G401 (cell line): ENCODE measurements at places on chromosomes 6 and 20.

DNA sequence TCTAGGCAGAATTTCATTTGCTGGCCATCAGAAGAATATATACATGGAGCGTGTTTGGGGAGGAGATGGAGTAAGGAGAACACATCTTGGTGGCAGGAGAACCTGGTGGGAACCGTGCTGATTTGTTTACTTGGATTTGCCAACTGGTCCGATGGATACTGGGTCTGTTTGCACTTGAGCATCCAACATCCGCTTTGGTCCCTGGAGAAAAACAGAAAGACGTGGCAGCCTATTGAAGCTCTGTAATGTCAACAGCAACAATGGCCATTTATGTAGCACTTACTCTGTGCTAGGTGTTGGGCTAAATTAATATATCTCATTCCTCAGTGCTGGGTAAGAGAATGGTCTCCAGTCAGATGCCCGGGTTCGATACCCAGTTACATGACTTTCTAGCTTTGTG, 125.6 kb downstream of the BCAS1 start:
- no peak for DNase-seq

DNA sequence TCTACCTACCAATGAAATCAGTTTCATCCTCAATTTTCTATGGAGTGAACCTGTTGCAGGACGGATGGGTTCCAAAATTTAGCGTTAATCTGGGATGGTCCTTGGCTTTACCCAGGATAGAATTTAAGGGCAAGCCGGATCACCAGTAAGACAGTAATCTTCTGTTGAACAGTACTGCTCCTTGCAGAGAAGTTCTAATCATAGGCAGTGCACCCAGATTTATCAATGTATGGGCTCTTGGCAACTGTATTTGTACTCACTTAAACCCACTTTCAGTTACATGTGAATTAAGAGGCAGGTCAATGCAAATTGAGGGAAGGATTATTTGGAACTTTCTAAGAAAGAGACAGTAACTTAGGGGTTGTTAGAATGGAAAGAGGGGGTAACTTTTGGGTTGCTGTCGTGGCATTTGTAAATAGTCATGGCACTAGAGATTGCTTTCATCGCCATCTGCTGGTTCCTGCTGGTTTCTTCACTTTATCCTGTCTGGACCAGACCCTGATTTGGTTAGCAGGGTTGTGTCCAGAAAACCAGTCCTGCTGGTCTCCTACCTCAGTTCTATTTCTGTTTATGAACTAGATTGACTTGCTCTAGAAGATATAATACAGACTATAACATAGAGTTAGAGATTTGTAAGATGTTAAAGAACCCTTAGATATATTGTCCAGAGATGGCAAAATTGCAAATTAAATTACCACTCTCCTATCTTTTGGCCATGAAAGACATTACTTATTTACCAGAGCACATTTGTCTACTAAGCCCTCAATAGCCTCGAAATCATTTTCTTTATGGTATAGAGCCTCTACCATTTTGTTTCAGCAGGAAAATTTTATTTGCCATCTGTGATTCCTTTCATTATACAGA, 646.3 kb downstream of the UTRN start:
- DNase-seq: no peak

DNA sequence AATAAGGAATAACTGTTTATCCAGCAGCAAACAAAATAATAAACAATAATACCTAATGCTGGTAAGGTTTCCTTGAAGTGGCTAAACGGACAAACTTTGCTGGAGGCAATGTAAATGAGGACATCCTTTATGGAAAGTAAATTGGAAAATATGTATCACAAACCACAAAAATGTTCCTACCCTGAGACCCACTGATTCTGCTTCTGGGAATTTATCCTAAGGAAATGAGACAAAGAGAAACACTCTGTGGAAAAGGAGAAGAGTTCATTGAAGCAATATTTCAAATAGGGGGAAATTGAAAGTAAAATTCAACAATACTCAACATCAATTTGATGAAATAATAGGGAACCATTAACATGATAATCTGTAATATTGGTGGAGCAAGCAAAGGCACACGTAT, 37.9 kb downstream of the MAFB start:
- no peak for DNase-seq

DNA sequence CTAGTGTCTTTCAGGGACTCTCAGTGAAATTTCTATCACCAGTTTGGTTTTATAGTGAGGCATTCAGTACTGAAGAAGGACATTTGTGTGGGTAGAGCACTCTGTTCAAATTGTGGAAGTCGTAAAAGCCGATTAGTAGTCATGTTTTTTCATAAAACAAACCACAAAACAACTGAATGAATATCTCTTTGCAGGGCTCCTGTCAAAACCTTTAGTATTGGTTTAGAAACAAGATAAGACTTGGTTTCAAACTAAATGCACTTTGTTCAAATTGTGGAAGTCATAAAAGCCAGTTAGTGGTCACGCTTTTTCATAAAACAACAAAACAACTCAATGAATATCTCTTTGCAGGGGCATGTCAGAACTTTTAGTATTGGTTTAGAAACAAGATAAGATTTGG, 23.8 kb downstream of the ADGRF4 start:
- DNase-seq: no peak

- no peak for DNase-seq
These were observed 51.7 kb downstream of the COL11A2 start for GRCh38 chr6:33140556-33140955.

GRCh38 chr6:111985202-111985731, 68.6 kb upstream of the CCN6 start:
- DNase-seq: no peak

GRCh38 chr20:38134427-38135270, 30.4 kb downstream of the TGM2 start:
- no peak for DNase-seq

DNA sequence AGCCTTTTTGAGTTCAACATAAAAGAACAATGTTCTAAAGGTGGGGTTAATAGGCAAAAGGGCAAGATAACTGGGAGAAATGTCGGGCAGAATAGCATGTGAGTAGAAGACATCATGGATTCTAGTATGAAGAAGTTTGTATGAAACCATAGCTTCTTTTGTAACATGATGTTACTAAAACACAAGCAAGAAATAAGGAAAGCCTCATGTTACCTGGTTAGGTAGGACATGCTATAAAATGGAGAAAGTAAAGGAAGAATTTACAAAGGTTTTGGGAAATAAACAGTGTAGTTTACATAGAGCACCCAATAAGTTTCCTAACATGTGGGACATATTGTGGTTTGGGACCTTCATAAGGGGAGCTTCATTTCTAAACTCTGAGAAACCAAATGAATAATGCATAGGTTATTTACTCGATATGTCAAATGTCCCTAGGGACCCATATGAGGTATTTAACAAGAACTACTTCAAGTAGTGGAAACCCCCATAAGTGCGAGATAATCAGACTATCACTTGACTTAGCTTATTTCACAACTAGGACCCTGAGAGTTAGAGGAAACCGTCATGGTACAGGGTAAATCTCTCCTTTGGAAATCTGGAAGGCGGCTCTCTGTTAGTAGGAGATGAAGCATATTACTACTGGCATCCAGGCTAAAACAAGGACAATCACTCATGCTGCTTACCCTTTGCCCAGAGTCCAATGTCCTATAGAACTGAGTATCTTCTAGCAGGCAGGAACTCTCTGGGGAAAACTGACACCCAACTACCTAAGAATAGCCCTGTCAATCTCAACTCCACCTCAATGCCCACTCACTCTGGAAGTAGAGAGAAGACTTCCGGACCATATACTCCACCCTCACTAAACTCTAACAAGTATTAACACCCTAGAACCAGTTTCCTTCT, 57.5 kb downstream of the ILRUN start:
- DNase-seq: no peak

DNA sequence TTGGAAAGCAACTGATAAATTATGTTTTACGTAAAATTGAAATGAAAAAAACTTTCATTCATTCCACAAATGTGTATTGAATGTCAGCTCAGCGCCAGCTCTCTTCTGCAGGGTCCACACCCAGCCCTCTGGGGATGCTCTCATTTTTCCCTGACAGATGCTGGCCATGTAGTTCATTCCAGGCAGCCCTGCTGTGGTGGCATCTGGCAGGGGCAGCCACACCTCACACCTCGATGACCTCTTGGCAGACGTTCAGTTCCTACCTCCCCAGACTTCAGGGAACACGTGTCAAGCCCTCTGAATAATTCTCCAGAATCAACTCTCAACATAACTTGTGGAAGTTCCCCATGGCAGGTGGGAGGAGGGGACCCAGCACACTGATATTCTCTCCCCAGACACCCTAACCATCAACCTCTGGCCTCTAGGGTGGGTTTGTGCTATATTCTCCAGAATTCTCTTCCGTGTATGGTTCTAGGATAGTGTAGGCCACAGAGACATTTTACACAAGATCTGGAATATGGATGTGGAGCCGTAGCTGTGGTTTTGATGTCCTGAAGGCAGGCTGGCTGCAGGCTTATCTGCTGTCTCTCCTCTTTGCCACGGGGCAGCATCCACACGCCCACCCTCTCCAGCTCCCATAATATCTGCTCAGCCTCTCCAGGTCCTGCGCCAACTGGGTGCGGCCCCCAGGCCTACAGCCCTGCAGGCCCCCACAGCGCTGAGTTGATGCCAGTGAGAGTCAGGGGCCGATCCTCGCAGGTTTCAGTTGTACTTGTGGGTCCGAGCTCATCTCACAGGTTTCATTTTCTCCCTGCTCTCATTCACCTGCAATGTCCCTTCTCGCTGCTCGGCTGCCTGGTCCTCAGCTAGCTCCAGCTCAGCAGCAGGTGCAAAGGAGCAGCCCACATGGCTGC, 175.8 kb upstream of the ARID1B start:
- no peak for DNase-seq
